ENCODE measurements at places on chromosomes 3 and 15.

GRCh38 chr15:25090073-25090733, 135.4 kb downstream of the SNRPN start:
- DNase-seq, result no peak

GRCh38 chr15:90062462-90062932, 39.8 kb downstream of the IDH2 start:
- DNase-seq, result peak; percentile 83

DNA sequence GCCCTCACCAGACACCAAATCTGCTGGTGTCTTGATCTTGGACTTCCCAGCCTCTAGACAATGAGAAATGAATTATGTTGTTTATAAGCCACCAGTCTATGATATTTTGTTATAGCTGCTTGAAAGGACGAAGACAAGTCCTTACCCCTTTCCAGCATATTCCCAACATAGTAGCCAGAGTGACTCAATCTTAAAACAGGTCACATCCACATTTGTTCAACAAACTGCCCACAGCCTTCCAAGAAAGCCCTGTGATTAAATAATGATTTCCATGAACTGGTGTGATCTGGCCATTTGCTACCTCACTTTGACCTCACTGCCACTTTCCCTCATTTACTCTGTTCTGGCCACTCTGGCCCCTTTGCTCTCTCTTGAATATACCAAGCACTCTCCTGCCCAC, 193.7 kb upstream of the CFAP20DC start:
- no peak for DNase-seq

DNA sequence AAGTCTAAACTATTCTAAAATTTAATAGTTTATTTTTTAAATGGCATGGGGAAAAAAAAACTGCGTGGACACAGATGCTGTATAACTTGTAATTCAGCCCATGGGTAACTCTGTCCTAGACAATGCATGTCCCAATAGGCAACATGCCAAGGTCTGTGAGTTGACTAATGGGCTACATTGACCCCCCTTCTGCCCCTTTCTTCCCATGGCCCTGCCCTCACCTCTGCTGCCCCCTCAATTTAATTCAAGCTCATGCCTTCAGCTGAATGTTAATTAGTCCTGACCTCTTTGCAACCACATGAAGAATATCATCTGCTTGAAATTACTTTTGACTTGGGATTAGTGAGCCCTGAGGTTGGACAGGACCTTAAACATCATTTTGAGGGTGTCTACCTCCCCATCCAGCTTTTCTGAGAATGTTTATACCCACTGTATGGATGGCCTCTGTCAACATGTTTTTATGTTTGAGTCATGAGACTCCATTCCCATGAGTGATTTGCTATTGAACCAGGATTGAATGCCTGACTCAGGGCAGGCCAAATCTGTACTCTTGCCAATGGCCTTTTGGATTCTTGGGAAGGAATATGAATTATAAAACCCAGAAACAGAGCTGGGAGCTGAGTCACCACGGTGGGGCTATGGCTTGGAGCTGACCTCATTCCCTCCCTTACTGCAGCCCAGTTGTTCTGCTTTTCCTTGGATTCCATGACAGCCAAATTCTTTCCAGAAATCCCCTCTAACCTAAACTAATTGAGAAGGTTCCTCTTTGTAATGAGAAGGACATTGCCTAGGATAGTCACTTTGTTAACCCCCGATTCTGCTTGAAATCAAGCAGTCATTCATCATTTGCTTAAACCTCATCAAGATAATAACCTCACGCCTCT, 33.5 kb upstream of the PDE8A start:
- DNase-seq, result no peak

- no peak for DNase-seq
These were observed 59.3 kb downstream of the NR1D2 start for GRCh38 chr3:24004171-24004938.

GRCh38 chr3:177109688-177110330, 87.5 kb downstream of the TBL1XR1 start:
- no peak for DNase-seq

Measured in NCI-H2081 treated with DMSO at 0.1 percent for 48 hours (cell line).